Renal cortex interstitium (tissue), 15 donors: ENCODE measurements at places on chromosomes 2 and 18. TPM values are rescaled to one million over a fixed set of nuclear protein-coding genes. Genes with fewer than 3 reads are reported as not detected.

LRATD1 gene
- polyA plus RNA-seq, result 28.3 TPM

GRCh38 chr2:162506706-162507105, 162.8 kb downstream of the GCA start:
- no peak for DNase-seq

DNA sequence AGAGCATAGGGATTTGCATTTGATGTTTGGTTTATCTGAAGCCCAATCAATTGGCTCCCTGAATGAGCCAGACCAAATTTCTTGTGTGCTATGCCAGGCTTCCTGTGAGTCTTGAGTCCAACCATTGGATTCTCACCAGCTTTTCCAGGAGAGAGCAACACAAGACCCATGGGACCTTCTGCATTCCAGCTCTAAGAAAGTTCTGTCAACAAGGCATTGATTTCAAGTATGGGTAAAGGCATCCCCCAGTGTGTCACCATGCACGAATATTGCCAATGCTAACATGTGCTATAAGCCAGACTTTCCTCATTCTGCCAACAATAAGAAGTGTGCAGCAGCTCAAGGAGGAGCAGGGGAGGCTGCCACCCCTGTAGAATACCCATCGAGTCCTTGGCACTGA, 266.6 kb downstream of the ETAA1 start:
- DNase-seq, result no peak

- no peak for DNase-seq
These were observed 480.5 kb upstream of the ZEB2 start for GRCh38 chr2:145000376-145000775.

DNA sequence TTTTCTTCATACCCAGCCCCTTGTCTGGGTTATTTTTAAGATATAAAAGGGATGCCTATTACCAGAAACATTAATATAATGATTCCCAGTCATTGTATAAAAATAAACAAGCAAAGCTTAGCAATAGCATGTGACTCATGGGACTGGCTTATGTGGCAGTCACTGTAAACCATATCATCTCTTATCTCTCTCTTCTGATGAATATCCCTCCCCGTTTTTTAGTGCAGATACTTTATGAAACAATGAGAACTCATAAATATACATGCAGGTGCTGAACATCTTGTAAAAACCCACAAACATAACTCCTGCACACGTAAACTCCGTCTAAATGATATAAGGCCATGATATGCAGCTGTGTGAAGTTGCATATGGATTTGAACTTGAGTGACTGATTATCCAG, 154.9 kb downstream of the MGAT5 start:
- DNase-seq, result no peak
